ENCODE measurements at places on chromosomes 1 and 21.

GRCh38 chr21:45959182-45959581 lies 22.4 kb upstream of the COL6A1 start:
- DNase-seq = no peak

- DNase-seq = peak; percentile 45
These were observed 832 bp downstream of the HCN3 start for GRCh38 chr1:155277902-155278688.

- DNase-seq = no peak
These were observed 10.3 kb downstream of the POFUT2 start for GRCh38 chr21:45277101-45278045.

- DNase-seq = no peak
These were observed 111.5 kb downstream of the SEC16B start for GRCh38 chr1:177858332-177858821.

- DNase-seq = no peak
These were observed 328.2 kb downstream of the DISC1 start for GRCh38 chr1:231954751-231955150.

- DNase-seq = no peak
These were observed 36.2 kb downstream of the SGIP1 start for GRCh38 chr1:66570196-66570595.

GRCh38 chr1:35454176-35454575 lies 103.0 kb downstream of the KIAA0319L start:
- no peak for DNase-seq

- no peak for DNase-seq
These were observed 57.6 kb upstream of the IFNLR1 start for GRCh38 chr1:24244519-24245268.
